ENCODE measurements at places on chromosomes 16 and 17.

- no peak for DNase-seq
These were observed 17.5 kb upstream of the ADAM11 start for GRCh38 chr17:44741316-44741715.

GRCh38 chr17:20200865-20201458, 191.8 kb downstream of the SPECC1 start:
- DNase-seq, result no peak

GRCh38 chr16:15482068-15482747, 47.8 kb downstream of the BMERB1 start:
- no peak for DNase-seq

GRCh38 chr16:64409783-64410210, 712.1 kb downstream of the CDH11 start:
- DNase-seq, result no peak

GRCh38 chr16:87963400-87963799, 12.2 kb downstream of the BANP start:
- DNase-seq, result no peak

GRCh38 chr17:1720856-1721386, 3.6 kb upstream of the WDR81 start:
- DNase-seq, result peak; percentile 67

DNA sequence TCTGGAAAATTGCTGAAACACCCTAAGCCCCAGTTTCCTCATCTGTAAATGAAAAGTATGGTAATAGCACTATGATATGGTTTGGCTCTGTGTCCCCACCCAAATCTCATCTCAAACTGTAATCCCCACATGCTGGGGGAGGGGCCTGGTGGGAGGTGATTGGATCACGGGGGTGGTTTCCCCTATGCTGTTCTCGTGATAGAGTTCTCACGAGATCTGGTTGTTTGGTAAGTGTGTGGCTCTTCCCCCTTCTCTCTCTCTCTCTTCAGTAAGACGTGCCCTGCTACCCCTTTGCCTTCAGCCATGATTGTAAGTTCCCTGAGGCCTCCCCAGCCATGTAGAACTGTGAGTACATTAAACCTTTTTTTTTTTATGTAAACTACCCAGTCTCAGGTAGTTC, 490.7 kb downstream of the TMEM114 start:
- no peak for DNase-seq

DNA sequence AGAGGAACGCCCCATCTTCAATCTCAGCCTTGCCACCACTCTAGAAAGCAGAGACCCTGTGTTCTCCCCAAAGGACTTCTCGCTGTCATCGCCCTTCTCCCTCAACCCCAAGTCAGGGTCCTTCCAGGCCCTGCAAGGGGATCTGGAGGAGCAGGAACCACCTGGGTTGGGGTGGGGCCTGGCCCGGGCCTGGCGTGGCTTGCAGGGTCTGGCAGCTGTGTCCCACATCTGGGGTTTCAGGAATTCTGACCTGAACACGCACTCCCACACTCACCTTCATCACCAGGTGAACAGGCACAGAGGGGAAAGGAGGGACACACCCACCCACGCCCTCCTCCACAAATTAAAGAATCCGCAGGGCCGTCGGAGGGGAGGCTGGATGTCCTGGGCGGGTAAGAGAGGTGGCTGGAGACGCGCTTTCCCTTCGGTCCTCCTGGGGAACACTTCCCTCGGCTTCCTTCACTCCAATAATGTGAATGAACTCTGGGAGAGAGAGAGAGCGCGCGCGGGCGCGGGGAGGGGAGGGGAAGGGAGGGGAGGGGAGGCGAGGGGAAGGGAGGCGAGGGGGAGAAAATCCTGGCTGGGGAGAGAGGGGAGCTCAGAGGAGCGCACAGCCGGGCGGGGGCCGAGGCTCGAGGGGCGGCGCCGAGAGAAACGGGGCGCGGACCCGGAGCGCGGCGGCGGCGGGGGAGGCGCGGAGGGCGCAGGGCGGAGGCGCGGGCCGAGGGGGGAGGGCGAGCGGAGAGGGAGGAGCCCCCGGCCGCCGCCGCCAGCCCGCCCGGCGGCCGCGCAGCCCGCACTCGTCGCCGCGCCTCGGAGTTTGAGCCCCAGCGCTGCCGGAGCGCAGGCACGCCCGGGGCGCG, at the start of gene CACNG4:
Gene CACNG4 (plus strand): TSS at position 799 of the 863 bp plus-strand sequence. CDS start 205 bp downstream, outside the sequence.
- DNase-seq, result no peak

DNA sequence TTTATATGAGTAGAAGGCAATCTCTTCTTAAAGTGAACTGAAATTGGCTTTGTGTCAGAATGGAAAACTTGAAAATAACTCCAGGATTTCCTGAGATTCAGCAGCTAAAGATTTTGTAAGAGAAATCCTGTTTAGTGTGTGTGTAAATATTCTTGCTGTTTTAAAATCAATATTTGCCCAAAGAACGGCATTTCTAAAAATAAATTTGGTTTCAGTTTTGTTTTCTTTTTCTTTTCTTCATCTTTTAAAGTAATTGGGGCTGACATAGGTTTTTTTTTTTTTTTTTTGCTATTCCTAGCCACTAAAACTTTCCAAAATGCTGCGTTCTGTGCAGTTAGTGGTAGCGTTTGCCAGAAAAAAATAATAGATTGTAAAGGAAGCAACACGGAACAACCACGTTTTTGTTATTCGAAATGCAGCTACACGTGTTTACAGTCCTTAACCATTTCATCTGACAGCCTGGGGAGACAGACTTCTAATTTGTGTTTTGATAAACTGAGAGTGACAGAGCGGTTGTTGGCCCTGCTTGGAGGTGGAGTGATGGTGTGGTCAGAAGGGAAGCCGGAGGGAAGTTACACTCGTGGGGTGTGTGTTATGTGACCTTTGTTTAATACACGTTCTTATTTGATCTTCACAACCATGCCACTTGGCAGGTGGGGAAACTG, 21.6 kb upstream of the SMPD3 start:
- no peak for DNase-seq

DNA sequence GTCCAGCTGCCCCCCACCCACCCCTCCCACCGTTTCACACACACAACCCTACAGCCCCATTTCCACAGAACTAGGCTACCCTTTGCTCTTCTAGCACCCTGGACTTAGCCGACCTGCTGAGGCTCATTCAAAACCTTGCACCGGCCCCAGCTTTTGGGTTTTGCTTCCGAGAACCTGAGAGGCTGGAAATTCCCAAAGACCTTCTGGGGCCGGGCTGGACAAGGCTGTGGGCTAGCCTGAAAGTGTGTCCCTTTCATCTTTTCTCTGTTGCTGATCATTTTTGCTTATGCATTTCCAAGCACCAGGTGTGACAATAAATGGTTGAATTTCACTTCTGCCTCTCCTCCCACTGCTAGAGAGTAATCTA, 139.0 kb downstream of the DNAH9 start:
- DNase-seq, result no peak

- no peak for DNase-seq
These were observed 43.4 kb downstream of the TAOK1 start for GRCh38 chr17:29433541-29433940.

DNA sequence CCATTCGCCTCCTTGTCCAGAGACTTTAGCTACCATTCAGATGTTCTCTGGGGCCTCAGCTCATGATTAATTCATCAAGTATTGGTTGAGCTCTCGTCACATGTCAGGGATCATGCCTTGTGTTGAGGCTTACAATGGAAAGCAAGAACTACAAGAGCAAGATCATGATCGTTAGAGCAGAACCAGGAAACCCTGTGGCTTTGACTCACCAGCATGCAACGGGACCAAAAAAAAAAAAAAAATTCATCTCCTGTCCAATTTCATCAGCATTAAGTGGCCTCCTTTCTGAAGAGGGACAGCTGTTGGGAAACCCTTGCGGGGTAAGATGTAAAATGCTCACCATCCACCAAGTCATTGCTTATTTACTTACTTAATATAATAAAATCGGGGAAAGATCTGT, 12.1 kb upstream of the USP10 start:
- no peak for DNase-seq

DNA sequence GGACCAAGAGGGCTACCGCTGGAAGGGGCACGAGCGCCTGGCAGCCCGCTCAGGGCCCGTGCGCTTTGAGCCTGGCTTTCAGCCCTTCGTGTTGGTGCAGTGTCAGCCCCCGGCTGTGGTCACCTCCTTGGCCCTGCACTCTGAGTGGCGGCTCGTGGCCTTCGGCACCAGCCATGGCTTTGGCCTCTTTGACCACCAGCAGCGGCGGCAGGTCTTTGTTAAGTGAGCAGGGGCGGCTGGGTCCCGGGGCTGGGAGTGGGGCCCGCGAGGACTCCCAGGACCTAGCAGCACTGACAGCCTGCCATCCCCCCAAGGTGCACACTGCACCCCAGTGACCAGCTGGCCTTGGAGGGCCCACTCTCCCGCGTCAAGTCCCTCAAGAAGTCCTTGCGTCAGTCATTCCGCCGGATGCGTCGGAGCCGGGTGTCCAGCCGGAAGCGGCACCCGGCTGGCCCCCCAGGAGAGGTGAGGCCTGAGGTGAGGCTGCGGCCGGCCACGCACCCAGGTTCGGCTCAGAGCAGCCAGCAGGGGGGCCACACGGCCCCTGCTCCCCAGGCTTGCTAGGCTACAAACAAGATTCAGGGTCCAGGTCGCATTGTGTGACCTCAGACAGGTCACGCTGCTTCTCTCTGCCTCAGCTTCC, 17.4 kb upstream of the MYO15B start:
- no peak for DNase-seq

DNA sequence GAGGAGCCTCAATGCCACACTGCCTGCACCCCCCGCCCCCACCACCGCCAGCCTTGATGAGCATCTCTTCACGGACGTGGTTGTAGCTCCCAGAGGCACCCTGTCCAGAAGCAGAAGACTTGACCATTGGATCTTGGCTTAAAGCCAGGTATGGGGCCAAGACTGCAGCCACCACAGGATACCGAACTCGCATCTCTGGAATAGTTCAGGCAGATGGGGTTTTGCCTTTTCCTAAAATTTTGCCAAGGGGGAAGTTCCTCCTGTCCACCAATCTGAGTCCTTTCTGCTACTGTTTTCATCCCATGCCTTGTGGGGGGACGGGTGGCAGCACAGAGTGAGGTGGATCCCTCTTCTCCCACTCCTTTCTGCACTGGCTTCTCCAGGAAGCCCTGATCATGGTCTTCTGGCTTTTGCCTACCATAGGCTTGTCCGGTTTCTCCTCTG, 939 bp downstream of the CORO6 start:
- DNase-seq, result peak; percentile 74

GRCh38 chr16:24174504-24174903, 81.6 kb upstream of the CACNG3 start:
- no peak for DNase-seq

GRCh38 chr17:59406808-59407381, 75.4 kb downstream of the YPEL2 start:
- DNase-seq, result no peak

GRCh38 chr17:44655983-44656710, at the start of gene MEIOC:
MEIOC (plus strand) TSS chr17:44656468; CDS start chr17:44656614, 146 bp downstream.
- no peak for DNase-seq

DNA sequence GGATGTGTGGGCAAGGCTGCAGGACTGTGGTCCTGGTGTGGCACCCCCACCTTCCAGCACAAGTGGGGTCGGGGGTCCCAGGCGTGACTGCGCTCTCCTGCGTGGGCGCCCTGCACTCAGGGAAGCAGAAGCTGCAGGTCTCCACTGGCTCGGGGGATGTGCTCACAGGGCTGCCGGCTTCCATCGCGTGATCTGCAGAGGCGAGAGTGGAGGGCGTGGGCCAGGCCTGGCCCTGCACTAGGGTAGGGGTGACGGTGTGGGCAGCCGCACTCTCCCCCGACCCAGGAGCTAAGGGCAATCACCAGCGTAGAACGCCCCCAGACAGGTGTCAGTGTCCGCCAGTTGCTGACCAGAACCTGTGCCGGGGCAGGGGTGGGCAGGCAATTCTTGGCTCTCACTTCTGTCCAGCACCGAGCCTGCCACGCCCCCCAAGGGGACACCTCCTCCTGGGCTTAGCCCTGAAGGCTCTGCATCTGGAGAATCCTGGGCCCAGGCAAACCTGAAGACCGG, 32.3 kb downstream of the TNFRSF13B start:
- no peak for DNase-seq

DNA sequence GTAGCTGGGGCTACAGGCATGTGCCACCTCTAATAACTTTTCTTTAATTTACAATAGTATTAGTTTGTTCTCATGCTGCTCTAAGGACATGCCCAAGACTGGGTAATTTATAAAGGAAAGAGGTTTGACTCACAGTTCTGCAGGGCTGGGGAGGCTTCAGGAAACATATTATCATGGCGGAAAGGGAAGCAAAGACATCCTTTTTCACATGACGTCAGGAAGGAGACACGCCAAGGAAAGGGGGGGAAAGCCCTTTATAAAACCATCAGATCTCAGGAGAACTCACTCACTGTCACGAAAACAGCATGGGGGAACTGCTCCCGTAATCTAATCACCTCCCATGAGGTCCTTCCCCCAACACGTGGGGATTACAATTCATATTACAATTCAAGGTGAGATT, 18.3 kb downstream of the IL4R start:
- no peak for DNase-seq

GRCh38 chr17:17088541-17089525, 46.6 kb downstream of the MPRIP start:
- DNase-seq, result peak; percentile 50

GRCh38 chr16:53773150-53773846, 69.3 kb downstream of the FTO start:
- DNase-seq, result no peak

DNA sequence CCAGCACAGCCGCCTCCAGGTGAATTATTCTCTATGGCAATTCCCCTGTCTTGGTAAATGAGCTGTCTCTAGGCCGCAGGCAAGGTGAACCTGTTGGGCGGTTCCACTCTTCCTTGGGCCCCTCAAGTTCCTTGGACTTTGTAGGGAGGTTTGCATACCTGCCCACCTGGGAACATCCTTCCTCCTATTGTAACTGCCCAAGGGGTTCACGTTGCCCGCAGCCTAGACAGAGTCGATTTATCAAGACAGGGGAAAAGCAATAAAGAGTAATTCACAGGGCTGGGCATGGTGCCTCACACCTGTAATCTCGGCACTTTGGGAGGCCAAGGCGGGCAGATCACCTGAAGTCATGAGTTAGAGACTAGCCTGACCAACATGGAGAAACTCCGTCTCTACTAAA, 122.5 kb downstream of the KCNJ18 start:
- DNase-seq, result no peak

- DNase-seq, result no peak
These were observed 38.4 kb downstream of the UTP18 start for GRCh38 chr17:51298508-51299371.

- DNase-seq, result peak; percentile 79
These were observed 50.9 kb upstream of the CLEC3A start for GRCh38 chr16:77971306-77972061.

DNA sequence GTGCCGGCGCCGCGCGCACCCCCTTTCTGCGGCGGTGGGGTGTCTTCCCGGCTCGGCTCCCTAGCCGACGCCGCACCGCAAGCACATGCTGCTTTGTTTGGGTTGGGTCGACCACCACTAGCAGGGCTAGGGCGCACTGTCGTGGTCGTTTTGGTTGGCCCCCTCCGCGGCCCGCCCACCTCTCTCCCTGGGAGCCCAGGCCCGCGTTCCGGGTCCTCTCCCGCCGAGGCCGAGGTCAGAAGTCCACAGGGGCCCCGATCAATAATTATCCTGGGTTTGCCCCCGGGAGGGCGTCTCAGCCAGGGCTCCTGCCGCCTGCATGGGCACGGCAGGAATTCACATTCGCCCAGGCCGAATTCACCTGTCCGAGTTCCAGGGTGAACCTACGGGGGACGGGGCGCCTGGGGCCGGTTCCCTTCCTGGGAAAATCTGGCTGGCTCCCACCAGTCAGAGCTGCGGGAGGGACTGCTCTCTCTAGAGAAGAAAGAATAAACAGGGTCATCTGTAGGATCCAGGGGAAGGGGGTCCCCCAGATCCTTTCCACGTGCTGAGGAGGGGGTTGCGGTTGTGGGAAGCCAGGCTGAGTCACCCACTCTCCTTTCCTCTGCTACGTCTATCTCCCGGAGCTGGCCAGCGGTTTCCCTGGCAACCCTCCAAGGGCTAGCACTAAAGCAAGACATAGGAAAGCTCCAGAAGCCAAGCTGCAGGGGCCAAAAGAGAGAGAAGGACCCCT, 584 bp upstream of the STAT5B start:
- peak; percentile 82 for DNase-seq

GRCh38 chr17:82051776-82052637, at the start of the genes GPS1 and RFNG:
GPS1 (plus strand) TSS chr17:82051898; CDS start chr17:82051932, 34 bp downstream.
RFNG (minus strand) TSS chr17:82051811; CDS start chr17:82051766, 45 bp downstream.
- DNase-seq, result peak; percentile 85

All from tibial artery (tissue), 4 donors.